ENCODE measurements at places on chromosomes 3 and 15. TPM values are rescaled to one million over a fixed set of nuclear protein-coding genes. Genes with fewer than 3 reads are reported as not detected.

- peak; percentile 72 for DNase-seq
These were observed 31.5 kb upstream of the AP4E1 start for GRCh38 chr15:50876989-50877360.

- DNase-seq = no peak
These were observed 164.9 kb upstream of the ADAMTS9 start for GRCh38 chr3:64852738-64853137.

DNA sequence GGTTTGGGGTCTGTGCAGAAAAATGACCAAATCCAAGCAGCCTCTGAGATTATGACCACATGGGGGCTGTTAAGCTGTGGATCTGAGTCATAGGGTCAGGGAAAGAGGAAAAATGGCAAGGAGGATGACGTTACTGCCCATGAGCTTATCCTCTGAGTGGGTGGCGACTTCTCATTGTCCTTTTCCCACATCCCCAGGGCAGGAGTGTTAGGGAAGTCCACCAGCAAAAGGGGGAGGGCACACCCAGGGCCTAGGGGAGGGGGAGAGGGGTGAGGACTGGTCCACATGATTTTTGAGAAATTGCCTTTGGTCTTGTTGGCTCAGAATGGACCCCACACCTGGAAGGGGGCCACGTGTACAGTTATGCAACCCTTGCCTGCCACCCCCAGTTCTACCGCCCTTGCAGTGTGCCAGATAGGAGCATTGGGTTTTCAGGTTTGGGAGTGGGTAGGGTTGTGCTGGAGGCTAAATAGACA is 2.6 kb downstream of the CD276 start:
- DNase-seq = no peak

- DNase-seq = no peak
These were observed 42.9 kb downstream of the CCR3 start for GRCh38 chr3:46284981-46285683.

Gene ADPRH
- 2.6 TPM for polyA plus RNA-seq

DNA sequence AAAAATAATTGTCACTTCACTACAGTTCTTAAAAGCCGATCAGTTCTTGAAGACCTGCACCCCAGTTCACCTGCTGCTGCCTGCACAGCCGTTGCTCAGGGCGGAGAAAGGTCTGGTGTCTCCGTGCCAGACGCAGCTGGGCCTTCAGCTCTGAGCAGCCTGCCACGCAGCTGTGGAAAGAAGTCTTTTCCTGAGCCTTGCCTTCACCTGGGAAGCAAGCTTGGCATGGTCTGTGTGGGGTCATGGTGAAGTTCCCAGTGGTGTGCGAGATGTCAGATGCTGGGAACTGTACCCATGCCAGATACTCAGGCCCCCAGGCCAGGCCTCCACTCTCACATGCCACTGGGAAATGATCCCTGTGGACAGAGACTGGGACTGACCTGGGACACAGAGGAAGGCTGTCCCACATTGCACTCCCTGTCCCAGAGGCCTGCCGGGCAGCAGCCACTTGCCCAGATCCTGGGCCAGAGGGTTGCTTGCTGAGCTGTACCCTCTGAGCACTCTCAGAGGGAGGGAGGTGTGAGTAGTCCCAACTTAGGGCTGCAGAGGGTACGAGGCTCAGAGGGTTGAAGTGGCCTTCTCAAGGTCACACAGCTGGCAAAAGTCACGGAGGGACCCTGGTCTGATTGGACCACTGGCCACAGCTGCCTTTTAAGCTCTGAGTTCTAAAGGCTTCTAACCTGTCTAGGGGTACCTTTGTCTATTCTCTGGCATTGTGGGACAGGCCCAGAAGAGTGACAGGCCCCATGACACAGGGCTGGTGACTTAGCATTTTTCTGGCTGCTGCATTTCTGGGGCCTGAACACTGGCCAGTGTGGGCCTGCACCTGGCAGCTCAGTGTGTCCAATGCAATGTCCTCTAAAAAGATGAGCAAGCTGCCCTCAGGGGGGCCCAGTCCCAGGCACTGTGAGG is 55.4 kb downstream of the KLF13 start:
- DNase-seq = peak; percentile 9

DNA sequence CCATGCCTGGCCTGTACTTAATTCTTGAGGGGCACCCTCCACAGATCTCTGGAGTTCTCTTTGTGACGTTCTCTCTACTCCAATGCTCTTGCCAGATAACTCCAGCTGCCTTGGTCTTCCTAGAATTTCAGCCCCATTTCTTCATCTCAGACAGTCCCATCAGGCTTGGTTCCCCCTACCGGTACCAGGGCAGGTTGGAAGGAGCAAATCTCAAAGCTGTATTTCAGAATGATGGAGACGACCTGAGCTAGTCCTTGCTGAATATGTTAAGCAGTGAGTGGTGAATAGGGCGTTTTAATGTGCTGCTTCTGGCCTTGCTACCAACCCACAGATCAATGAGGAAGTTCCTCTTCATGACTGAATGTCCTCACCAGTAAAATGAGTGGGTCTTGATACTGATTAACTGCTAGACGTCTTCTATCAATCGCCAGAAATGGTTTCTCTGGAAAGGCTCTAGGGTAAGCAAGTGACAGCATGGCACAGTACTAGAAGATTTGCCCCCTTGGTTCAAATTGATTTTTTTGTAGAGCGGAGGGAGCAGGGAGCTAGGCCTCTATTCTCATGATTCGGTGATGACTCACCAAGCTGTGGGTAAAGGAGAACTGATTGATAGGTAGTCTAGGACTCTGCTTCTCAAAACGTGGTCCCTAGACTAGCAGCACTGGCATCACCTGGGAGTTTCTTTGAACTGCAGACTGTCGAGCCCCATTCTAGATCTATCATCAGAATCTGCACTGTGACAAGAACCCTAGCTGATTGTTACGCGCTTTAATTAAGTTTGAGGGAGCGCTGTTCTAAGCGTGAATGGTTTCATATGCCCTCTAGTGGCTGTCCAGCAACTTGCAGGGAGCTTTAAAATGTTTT is 67.8 kb downstream of the UBP1 start:
- peak; percentile 30 for DNase-seq

GRCh38 chr3:18405141-18405540 is 20.0 kb downstream of the SATB1 start:
- no peak for DNase-seq

DNA sequence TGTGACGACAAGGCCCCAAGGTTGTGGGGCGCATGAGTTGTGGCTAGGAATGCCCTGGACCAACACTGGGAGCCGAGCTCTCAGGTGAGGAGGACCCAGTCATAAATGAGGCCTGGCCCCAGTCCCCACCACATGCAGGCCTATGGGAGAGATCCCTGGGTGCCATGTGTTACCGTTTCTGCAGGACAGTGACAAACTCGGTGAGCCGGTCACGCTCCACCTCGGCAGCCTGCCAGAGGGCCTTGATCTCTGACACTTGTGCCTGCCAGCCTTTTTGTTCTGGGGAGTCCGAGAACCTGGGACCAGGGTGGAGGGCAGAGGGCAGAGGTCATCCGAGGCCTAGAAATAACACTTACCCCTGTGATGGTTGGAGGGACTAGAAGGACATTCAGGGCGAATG is 27.7 kb upstream of the HHATL start:
- DNase-seq = no peak

Gene CHRFAM7A
- polyA plus RNA-seq = 0.57 TPM

GRCh38 chr3:17075907-17076306 is 191.2 kb downstream of the PLCL2 start:
- no peak for DNase-seq

DNA sequence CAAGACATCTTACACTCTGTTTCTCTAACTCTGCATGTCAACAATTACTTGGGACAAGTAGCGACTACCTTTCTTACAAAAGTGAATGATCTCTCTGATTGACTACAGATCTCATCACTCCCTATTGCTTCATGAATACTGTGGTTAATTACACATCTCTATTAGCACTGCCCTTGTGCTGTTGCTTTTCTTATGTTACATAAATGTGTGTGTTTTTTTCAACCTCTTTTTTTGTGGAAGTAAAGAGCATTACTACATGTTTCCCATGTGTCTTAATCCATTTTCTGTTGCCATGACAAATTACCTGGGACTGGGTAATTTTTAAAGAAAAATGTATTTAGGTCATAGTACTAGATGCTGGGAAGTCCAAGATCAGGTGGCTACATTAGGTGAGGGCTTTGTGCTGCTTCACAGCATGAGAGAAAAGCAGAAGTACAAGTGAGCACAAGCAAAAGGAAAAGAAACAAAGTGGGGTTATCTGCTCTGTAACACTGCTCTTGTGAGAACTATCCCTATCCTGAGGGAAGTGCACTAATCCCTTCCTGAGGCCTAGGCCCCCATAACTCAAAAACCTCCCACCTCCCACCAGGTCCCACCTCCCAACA is 298.2 kb upstream of the SATB1 start:
- no peak for DNase-seq

Gene GLDN
- 10.3 TPM for polyA plus RNA-seq

- DNase-seq = no peak
These were observed 4.4 kb downstream of the MTMR14 start for GRCh38 chr3:9653565-9654248.

DNA sequence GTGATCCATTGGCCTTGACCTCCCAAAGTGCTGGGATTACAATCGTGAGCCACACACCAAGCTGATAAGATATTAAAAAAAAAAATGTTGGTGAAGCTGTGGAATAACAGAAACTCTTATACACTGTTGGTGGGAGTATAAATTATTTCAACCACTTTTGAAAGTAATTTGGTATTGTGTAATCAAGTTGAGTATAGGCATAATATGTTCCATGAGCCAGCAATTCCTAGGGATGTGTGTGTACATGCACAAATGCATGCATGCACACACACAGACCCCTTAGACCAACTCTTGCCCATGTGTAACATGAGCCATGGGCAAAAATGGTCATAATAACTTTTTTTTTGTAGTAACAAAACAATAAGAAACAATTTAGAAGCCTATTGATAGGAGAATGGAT is 130.2 kb upstream of the ANKRD28 start:
- DNase-seq = no peak

DNA sequence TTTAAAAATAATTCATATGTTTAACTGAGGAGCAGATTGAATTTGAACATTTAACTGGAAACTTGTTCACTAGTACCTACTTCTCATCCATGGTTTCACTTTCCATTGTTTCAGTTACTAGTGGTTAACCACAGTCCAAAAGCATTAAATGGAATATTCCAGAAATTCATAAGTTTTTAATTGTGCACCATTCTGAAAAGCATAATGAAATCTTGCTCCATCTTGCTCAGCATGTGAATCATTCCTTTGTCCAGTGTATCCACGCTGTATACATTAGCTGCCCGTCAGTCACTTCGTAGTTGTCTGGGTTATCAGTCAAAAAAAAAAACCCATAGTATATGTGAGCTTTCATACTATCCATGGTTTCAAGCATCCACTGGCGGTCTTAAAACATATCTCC is 217.6 kb downstream of the TPRG1 start:
- no peak for DNase-seq

DNA sequence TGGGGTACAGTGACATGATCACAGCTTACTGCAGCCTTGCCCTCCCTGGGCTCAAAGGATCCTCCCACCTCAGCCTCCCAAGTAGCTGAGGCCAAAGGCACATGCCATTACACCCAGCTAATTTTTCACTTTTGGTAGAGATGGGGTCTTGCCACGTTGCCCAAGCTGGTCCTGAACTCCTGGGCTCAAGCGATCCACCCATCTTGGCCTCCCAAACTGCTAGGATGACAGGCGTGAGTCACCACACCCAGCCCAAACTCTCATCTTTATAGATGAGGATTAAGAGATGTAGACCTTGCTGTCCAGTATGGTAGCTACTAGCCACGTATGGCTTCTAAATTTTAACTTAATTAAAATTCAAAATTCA is 4.4 kb upstream of the ABHD5 start:
- no peak for DNase-seq

DNA sequence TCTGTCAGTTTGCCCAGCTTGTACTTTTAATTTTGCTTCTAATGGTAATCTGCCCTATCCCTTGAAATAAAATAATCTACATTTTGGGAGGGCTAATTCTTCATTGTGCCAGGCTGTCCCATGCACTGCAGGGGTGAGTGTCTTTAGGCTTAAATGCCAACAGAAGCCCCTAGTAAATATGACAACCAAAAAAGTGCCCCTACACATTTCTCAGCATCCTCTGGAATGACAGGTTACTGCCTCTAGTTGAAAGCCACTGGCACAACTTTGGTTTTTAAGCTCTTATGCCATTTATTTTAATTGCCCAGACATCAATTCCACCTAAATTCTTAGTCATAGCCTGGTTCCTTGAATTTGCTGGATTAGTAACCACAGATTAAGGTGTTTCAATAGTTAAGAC is 3.4 kb downstream of the EPM2AIP1 start:
- no peak for DNase-seq

DNA sequence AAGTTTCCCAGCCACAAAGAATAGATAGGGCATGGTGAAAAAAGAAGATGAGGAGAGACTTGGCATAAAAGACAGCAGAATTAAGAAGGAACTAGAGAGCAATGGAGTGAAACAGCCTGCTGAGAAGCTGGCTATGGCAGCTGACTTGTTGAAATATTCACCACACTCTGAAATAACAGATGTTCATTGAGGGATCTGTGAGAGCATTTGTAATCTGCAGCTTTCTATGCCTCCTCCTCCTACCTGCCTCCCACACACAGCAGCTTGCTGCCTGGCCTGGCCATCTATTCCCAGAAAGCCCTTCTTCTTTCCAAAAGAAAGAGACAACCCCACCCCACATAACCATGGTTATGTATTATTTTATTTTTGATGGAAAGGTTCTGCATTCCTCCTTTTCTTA is 303.9 kb downstream of the GAP43 start:
- no peak for DNase-seq

DNA sequence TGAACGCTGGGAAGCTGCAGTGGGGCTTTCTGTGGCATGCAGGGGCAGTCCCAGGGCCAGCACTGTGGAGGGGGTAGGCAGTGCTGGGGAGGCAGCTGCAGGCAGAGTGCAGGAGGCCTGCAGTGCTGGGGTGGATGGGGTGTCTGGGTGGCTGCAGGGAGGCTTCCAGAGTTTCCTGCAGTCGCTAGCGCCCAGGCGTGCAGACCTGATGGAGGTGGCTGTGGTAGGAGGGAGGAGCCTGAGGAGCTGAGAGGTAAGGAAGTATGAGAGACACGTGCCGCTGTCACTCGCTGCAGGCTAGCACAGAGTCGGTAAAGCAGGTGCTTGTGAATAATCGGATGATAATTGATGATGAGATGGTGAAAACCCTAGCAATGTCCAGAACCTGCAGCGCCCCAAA is 16.3 kb downstream of the SYNM start:
- DNase-seq = peak; percentile 20

GRCh38 chr3:119222391-119222790 is 18.3 kb downstream of the B4GALT4 start:
- no peak for DNase-seq

- DNase-seq = peak; percentile 46
These were observed 1.4 kb downstream of the FURIN start for GRCh38 chr15:90869601-90870353.

DNA sequence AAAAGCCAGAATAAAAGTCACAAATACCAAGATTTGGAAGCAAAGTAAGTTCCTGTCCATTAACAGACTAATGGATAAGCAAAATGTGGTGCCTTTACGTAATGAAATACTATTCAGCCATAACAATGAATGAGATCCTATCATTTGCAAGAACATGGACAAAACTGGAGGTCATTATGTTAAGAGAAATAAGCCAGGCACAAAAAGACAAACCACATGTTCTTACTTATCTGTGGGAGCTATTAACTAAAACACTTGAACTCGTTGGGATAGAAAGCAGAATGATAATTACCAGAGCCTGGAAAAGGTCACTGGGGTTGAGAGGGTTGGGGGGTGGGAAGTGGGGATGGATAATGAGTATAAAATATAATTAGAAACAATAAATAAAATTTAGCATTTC is 1015.9 kb downstream of the OTOL1 start:
- DNase-seq = no peak

Gene CPNE4
- 0.13 TPM for polyA plus RNA-seq

GRCh38 chr15:101063212-101063611 is 144.1 kb downstream of the LRRK1 start:
- peak; percentile 12 for DNase-seq
